ENCODE measurements at places on chromosomes 5 and 9.
A peak's percentile ranks its signal among the peaks of the same experiment; 100 is the strongest.

DNA sequence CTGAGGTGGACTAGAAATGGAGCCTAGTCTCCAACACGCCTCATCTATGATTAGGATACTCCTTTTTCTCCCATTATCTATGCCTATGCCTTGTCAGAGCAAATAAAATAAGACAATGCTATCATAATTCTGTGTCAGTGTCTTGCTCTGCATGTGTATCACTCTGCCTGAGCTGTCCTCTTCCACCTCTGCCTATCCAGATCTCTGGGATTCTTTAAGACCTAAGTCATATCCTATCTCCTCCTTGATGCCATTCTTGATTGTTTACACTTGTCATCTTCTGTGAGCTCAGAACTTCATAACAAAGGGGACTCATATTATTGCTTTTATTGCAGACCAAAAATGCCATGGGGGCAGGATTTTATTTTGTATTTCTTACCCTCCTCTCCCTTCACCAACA is 351.2 kb upstream of the C9orf72 start:
- DNase-seq = no peak

- no peak for DNase-seq
Measured at GRCh38 chr5:161105525-161105924, 253.5 kb upstream of the ATP10B start.

DNA sequence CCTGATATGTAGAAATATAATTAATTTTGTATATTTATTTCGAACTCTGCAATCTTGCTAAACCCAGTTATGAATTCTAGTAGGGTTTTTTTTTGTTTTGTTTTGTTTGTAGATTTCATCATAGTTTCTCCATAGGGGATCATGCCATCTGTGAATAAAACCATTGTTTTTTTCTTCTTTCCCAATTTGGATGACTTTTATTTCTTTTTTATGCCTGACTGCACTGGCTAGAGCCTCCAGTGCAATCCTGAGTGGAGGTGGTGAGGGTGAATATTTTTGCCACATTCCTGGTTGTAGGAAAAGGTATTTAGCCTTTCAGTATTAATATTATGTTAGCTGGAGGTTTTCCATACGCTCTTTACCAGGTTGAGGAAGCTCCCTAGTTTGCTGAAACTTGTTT is 70.0 kb upstream of the GFPT2 start:
- no peak for DNase-seq

GRCh38 chr9:134381671-134382516 is 55.6 kb downstream of the RXRA start:
- no peak for DNase-seq

DNA sequence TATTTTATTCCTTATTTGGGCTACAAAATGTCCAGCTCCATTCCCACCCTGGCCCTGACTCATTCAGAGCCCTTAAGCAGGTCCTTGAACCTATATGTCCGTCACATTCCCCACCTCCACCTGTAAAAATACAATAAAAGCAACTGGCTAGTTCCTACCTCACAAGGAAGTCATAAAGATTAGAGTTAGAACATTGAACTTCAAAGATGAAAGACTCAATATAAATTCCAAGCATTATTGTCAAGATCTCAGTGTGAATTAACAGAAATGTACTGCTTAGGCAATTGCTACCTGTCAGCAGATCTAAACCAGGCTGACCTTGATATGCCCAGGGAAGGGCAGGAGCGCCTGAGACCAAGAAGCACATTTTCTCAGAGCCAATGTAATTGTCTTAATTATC is 221.8 kb downstream of the ENC1 start:
- DNase-seq = no peak

- DNase-seq = no peak
Measured at GRCh38 chr9:86667307-86667706, 280.0 kb downstream of the GAS1 start.

DNA sequence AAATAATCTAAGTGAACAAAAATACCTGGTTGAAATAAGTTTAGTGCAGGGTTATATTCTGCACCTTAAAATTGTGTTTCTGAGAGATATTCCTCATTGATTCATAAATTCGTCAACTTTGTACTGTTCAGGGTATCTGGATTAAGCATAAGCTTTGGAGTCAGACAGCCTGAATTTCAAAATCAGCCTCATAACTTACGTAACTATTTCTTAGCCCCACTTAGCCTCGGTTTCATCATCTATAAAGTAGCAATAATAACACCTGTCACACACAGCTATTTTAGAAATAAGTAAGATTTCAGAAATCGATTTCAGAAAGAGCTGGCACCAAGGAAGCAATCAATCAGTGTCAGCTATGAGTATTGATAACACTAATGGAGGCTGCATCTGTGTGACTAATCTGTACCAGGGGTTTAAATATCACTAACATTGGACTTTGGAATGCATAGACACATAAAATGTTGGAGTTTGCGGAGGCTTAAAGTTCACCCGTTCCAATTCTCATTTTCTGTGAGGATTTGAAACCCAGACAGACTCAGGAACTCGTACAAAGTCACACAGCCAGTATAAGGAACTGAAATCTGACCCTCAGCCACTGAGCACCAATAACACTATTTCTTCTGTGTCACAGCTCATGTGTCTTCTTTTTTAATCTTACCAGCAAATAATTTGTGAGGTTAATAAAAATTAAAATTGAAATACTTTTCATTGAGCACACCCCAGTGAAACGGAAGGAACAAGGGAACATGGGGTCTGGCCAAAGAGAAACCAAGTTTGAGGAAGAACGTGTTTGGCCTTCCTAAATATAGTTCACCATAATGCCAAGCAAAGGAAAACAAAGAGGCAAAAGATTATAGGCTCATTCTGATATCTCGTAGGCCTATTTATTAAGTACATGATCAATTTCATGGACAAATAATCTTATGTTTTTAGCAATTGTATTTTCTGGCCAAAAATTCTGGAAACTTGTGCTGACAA is 194.4 kb upstream of the PTGER4 start:
- no peak for DNase-seq

GRCh38 chr5:165258197-165258771 is 1752.9 kb downstream of the MAT2B start:
- no peak for DNase-seq

DNA sequence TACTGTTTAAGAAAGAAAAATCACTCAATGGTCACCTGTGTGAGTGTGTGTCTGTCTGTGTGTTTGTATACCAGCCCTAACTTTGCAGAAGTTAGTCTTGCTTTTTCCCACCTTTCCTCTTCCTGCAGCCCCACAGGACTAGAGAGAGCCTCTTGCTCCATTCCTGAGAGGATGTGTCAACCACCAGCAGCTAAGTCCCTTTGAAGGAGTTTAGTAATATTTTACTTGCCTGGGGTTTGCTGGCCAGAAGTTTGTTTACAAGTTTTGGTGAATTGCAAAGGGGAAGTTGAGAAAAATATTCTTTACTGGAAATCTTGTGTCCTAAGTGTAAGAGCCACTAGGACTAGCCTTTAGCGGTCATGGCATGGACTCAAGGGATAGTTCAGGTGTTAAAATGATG is 316.2 kb downstream of the BRINP1 start:
- DNase-seq = no peak

DNA sequence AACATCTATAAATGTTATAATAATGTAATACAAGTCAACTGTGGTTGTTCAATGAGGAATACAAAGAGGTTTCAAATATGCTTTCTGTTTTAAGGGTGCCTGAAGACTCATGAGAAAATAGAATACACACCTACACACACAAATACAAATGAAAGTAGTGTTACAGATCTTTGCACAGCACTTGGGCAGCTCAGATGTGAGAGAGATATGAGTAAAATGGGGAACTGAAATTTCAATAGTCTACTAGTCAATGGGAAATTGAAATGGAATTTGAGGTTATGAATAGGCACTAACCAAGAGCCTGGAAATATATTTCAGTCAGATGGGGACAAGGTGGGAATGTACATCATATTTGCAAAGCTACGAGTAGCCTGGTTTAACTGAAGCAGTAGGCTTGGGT is 96.6 kb downstream of the ISL1 start:
- DNase-seq = no peak

- no peak for DNase-seq
Measured at GRCh38 chr5:114317751-114318150, 44.1 kb upstream of the KCNN2 start.

DNA sequence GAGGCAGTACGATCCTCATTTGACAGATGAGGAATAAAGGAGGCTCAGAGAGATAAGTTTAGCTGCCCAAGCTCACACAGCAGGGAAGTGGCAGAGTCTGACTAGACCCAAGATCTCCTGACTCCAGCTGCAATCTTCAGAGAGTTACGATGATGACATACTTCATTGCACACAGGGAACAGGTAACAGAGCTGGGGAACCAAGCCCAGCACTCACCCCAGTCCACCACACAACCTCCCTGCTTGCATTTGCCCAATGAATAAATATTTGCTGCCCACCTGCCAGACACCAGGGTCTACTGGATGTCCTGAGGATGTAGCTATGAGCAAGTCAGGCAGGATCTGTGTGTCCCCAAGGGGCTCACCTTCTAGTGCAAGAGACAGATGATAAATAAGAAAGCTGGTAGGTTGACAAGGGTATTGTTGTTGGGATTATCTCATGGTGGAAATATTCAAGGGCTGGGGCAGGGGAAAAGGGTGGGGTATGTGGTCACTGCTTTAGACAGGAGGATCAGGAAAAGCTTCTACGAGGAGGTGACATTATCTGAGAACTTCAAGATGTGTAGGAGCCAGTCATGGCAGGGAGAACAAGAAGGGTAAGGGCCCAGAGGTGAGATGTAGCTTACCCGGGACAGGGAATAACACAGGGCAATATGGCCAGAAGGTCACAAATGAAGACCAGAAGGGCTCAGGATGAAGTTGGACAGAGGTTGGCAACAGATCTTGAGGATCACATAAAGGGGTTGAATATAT is 28.6 kb upstream of the CPEB4 start:
- DNase-seq = no peak

- no peak for DNase-seq
Measured at GRCh38 chr9:16236882-16237281, 633.6 kb downstream of the BNC2 start.

DNA sequence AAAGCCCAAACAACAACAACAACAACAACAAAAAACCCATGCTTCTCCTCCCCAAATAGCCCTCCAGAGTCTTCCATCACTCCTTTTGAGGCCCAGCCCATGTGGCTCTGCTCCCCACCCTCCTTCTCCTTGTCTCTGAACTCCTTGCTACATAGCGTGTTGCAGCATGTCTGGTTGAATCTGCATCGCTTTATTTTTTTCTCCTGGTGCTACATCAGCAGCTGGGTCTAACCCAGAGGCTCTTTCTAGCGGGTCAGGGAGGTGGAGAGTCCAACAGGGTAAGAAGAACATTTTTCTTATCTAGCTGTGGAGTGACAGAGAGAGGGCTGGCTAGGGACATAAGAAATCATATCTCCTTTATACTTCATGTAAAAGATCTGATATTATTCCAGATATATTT is 18.4 kb downstream of the NXNL2 start:
- DNase-seq = no peak

DNA sequence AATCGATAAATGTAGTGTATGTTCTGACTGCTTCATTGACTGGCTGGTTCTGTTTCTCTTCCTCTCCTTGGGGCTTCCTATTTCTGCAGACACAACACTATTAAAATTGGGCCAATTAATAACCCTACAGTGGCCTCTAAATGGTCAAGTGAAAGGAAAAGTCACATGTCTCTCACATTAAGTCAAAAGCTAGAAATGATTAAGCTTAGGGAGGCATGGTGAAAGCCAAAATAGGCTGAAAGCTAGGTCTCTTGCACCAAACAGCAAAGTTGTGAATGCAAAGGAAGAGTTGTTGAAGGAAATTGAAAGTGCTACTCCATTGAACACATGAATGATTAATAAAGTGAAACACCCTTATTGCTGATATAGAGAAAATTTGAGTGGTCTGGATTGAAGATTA is 58.2 kb downstream of the CCNH start:
- DNase-seq = no peak

DNA sequence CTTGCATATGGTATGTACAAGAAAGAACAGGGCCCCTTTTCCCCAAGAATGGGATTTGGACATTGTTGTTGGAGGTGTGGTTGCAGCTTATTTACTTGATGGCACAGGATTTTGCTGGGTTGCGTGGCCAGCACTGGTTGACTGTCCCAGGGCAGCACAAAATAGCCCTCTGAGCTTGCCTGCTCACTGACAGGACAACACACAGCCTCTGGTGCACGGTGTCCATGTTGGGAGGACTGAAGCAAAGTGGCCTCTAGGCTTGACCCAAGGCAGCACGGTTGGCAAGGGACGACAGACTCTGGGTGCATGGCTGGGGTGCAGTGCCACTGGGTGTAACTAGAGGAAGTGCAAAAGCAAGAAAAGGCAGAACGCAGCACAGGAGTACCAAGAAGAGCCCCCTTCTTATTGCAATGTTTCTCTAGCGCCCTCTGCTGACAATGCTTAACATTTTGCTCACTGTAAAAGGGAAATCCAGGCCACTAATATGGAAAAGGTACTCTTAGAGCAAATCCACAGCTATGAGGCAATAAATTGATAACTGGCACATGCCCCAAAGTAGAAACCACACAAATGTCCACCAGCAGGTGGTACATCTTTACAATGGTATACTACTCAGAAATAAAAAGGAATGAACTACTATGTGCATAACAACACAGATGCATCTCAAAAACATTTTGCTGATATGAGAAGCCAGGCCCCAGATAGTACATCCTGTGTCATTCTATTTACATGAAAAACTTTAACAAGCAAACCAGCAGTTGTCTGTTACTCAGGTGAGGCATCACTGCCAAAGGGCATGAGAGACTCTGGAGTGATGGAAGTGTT is 47.4 kb upstream of the BARX1 start:
- DNase-seq = peak; percentile 20

DNA sequence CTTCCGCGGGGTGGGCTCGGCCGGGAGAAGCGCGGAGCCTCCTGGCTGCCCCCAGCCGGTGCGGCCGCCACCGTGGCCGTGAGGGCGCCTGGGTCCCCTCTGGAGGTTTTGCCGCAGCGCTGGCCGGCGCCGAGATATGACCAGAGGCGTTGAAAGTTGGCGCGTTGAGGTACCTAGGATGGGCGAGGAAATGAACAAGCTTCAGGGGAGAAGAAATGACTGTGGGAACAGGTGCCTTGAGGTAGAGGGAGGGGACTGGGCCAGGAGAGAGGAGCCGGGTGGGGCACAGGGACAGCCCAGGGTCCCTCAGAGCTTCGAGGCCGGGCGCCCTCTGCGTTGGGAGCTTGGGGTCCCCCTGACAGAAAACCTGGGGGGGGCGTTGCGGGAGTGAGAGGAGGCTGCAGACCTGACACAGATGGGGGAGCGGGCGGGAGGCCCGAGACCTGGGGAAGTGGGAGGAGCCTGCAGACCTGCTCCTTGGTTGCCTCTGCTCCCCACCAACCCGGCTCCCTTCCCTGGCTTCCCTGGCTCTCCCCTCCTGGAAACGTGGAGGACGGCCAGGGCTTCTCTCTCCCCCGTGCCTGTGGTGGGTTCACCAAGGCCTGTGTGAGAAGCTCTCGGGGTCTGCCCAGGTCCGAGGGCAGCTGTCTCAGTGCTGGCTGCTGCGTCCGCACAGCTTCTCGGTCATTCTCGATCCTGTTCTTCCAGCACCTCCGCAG is 14.2 kb downstream of the RABL6 start:
- no peak for DNase-seq
